ENCODE measurements at places on chromosomes 1 and 21.

DNA sequence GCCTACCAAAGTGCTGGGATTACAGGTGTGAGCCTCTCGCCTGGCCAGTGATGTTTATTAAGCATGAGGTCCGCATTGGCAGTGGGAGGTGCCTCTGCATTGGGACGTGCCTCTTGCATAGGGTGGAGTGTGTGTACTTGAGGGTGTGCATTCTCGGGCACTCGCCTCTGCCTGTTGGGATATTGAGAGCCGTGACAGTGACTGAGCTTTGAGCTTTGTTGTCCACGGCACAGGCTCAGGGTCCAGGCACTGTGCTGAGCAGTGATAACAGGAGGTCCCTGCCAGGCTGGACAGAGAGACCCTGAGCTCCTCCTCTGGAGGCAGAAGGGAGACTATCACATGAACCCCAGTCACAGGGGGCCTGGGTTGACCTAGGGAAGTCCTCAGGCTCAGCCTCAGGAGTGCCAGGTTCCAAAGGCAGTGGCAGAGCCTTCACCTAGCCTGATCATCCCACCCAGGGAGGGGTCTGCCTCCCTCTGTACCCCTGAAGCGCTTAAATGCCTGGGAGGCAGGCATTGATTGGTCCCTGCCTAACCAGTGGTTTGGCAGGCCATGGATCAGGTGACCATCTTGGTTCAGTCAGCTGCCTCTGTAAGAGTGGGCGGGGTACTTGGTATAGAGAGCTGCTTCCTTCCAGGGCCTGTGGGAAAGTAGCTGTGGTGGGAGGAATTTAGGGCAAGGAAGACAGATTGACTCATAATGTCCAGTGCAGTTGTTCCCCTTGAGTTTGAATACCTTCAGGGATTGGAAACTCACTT lies 213.8 kb upstream of the TMEM51 start:
- no peak for DNase-seq

DNA sequence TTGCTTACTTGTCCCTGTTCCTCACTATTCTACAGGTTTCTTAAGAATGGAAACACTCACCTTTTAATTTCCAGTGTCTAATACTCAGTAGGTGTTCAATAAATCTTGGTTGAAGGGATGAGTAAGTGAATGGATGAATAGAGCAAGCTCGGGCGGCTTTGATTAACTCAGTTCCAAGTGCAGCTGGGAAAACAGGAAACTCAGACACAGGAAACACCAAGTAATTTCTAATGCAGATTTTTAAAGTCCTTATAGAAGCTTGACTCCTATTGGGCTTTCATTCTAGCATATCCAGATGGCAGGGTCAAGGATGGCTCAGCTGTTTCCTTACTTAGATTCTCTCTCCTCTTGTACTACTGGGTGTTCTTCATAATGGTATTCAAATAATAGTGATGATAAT lies 14.0 kb downstream of the CAMK1G start:
- no peak for DNase-seq

DNA sequence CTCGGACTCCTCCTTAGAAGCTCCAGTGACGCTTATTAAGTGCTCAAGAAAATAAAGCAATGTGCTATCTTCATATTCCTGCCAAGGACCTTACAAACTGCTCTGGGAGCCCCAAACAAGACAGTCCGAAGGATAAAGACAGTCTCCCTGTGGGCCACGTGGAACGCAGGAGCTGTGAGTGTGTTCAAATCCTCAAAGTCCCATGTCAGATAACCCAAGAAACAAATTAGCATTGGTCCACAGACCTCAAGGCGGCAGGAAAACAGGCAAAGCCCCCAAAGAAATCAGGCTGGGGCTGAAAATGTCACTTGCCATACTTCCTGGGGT lies 3.0 kb upstream of the NAV1 start:
- no peak for DNase-seq

DNA sequence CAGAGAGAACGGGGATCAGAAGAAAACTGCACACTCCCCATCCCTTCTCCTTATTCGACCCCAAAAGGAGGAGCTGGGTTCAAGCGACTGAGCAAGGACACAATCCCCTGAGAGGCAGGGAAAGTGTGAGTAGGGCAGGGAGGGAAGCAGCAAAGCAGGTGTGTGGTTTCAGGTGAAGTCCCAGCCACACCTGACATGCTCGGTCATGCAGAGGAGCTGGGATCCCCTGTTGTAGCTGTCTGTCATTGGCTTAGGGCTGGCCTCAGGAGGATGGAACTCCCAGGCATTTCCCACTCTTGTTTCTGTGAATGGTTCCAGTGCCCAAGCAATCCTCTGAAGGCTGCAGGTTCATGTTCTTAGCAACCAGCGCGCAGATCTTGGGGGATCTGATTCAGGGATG lies 150.7 kb downstream of the DSCAM start:
- no peak for DNase-seq

DNA sequence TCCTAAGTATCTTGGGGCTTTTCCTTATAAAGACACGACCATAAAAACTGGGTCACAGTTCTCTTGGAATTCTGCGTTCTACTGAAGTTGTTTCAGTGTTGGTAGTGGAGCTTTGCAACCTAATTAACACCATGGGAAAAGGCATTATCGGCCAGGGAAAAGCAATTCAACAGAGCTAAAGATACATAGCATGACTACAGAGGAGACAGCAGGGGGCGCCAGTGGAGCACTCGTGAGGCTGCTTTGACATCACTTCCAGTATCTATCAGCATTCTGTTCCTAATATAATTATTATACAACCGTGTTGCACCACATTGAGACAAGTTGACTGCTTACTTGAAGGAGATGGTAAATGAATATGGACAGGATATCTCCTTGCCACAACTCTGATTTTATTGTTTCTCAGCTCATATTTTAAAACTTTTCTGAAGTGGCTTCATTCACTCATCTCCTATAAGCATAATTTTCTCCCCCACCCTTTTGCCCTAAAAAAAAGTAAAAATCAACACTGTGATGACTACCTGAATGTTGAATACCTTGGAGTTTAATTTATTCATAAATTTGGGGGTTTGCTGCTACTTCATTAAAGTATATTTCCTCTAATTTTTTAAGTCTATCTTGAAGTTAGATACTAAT lies 39.4 kb downstream of the ZP4 start:
- no peak for DNase-seq

GRCh38 chr1:173052681-173053196 lies 2.0 kb upstream of the TNFSF18 start:
- DNase-seq, result no peak

DNA sequence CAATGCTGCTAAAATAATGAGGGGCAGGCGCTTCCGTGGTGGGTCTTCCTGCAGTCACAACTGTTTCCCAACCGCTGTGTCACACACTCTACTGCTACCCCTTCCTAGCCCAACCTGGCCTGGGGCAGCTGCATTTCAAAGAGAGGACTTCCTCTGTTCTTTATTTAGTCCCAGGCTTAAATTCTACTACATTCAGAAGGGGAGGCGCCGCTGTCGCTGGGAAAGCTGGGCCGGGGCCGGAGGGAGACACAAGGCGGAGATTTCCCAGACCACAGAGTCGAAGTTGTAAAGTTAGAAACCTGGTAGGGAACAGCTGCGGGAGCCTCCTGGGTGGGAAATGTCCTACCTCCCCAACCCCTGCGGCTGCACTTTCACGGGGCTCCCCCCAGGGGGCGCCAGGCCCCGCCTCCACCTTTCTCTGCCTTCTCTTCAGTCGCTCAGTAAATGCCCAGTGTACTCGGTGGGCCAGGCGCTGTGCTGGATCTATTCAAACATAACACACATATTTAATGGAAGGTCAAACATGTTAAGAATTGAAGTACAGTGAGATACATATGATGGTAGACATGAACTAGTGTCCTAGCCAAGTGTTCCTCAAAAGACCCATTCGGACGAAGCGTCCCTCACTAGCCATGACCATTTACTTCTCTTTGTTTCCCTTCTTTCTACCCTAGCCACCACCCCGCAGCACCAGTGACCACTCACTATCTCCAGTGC lies 23.1 kb downstream of the DYRK3 start:
- DNase-seq, result no peak

GRCh38 chr1:54163051-54163450 lies 10.3 kb upstream of the CDCP2 start:
- no peak for DNase-seq

- no peak for DNase-seq
These were observed 780.5 kb downstream of the MRPL39 start for GRCh38 chr21:24826822-24827221.

DNA sequence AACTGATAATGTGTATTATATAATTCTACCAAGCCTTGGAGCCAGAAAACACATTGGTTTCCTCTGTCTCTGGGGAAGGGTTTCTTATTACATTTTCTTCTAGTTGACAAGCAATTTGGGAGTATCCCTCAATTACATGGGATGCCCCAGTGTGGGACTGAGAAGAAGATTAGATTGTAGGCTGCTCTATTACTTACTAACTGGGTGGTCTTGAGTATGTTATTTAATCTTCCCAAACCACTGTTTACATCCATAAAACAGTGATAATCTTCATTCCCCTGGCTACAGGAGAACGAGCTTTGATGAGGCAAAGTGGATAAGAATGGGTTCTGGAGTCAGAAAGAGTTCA lies 105.8 kb downstream of the TSEN15 start:
- no peak for DNase-seq

DNA sequence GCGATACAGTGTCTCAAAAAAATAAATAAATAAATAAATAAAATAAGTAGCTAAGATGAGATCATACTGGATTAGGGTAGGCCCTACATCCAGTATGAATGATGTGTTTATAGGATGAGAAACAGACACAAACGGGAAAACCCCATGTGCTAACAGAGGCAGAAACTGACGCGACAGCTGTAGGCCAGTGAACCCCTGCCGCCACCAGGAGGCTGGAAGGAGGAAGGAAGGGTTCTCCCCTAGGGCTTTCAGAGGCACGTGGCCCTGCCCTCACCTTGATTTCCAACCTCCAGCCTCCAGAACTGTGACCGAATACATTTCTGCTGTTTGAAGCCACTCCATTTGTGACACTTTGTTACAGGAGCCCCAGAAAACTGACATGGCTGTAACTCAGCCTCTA lies 38.5 kb downstream of the CHD5 start:
- DNase-seq, result no peak

DNA sequence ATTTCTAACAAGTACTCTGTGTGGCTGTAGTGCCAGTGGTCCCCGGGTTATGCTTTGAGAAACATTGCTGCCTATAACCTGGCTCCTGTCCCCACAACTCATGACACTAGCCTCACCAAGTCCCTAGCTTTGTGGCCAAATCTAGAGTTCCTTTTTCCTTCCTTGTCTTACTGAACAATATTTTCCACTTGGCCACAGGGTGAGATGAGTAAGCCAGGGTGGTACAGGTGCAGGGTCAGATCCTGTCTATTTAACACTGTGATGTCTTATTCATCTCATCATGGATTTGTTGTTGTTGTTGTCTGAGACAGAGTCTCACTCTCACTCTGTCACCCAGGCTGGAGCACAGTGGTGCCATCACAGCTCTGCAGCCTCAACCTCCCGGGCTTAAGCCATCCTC lies 18.6 kb downstream of the ARMH1 start:
- DNase-seq, result no peak

DNA sequence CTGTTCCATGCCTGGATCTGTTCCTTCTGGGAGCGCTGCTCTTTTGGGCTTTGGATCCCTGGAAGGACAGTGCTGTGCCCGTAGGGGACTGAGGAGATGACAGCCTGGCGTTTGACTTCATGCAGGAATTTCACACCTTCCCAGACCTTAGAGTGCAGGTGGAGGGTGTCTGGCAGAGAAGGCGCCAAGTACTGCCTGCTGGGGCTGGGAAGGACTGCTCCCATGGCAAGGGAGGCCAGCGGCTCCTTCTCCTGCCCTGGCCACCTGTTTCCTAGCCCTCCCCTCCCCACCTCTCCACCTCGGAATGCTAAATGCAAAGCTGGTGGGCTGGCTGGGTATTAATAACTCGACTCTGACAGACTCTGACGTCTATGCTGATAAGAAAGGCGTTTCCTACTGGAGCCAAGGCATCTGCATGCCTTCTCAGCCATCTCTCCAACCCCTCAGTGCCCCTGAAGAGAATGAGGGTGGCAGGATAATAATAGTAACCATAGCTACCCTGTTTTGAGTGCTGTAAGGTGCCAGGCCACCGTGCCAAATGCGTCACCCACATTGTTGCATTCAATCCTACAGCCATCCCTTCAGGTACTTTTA lies 17.5 kb upstream of the PDIK1L start:
- DNase-seq, result no peak

DNA sequence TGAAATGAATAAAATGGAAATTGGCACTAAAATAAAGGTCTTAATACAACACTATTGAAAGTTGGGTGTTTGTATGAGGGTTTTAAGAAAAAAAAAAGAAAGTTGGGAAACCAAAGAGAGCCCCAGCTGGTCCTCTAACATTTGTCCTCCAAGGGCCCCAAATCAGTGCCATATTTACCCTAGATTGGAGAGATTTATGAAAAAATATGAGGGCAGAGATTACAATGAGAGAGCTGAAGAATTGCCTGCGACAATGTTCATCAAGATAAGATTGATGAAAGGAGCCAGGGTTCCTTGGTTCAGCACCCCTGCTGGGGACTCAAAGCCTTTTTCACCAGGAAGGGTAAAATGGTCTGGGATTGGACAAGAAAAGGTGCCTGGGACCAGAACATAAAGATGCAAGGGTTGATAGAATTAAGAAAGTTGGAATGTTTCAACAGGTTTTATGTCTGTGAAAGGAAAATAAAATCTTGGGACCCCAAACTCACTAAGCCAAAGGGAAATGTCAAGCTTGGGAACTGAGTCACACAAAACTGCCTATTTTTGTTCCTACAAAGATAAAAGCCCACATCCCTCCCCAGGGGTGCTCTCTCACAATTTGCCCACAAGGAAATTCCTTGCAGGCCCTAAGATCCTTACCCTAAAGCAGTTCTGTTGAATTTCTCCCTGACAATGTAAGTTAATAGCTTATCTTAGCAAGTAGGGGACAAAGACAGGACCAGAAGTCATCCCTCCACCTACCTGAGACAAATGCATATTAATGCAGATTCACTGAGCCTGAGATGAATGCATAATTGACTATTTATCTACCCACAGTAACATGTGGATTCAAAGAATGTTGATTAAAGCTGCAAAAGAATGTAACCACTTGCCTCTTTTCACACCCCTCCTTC lies 26.8 kb downstream of the CBR1 start:
- DNase-seq, result no peak

DNA sequence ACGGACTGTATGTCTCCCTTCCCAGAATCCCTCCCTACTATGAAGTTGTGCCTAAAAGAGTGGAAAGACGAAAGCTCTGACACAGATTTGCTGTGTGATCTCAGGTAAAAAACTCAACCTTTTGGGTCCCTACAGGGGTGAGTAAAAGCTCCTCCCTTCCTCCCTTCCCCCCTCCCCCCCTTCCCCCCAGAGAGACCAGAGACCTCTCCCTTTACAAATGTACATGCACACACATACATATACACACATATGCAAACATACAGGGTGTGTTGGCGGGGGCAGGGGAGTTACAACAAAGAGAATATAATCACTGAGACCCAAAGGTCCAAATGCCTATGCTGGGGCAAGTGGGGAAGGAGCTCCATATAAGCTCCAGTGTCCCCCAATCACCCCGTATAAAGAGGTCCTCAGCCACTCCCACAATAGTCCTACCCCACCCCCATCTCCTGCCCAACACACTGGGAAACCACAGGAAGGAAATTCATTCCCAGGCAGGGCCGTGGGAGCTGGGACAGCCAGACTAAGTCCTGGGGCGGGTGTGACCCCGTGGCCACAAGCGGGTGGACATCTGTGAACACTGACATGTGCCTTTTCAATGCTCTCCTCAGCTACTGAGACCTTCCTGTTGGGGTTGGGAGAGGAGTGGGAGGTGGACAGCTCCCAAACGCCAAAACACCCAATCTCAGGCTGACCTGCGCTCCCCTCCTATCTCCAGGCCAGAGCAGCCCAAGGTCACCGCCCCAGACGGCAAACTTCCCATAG lies 2.0 kb downstream of the MEF2D start:
- no peak for DNase-seq

- no peak for DNase-seq
These were observed 19.0 kb upstream of the DUSP10 start for GRCh38 chr1:221760911-221761310.

Data from stimulated activated CD8-positive, alpha-beta memory T cell treated with anti-CD3 and anti-CD28 coated beads, Interleukin-15, amount 100 ng/mL, for 1 hour (primary cell).